Urinary bladder (tissue), 4 donors: ENCODE measurements at places on chromosomes 16 and 17. TPM values are rescaled to one million over a fixed set of nuclear protein-coding genes. Genes with fewer than 3 reads are reported as not detected.

The NLRC3 gene
- 0.49 TPM for polyA plus RNA-seq

The NGFR gene
- 18.4 TPM for polyA plus RNA-seq

The UBTF gene
- 76.9 TPM for polyA plus RNA-seq

The PRSS36 gene
- polyA plus RNA-seq = 2.6 TPM

The OR3A2 gene
- polyA plus RNA-seq = 0.22 TPM

The MYO1D gene
- polyA plus RNA-seq = 18.7 TPM

The PPP1R9B gene
- polyA plus RNA-seq = 29.6 TPM
